ENCODE measurements at places on chromosomes 2 and 18. TPM values are rescaled to one million over a fixed set of nuclear protein-coding genes. Genes with fewer than 3 reads are reported as not detected.

DNA sequence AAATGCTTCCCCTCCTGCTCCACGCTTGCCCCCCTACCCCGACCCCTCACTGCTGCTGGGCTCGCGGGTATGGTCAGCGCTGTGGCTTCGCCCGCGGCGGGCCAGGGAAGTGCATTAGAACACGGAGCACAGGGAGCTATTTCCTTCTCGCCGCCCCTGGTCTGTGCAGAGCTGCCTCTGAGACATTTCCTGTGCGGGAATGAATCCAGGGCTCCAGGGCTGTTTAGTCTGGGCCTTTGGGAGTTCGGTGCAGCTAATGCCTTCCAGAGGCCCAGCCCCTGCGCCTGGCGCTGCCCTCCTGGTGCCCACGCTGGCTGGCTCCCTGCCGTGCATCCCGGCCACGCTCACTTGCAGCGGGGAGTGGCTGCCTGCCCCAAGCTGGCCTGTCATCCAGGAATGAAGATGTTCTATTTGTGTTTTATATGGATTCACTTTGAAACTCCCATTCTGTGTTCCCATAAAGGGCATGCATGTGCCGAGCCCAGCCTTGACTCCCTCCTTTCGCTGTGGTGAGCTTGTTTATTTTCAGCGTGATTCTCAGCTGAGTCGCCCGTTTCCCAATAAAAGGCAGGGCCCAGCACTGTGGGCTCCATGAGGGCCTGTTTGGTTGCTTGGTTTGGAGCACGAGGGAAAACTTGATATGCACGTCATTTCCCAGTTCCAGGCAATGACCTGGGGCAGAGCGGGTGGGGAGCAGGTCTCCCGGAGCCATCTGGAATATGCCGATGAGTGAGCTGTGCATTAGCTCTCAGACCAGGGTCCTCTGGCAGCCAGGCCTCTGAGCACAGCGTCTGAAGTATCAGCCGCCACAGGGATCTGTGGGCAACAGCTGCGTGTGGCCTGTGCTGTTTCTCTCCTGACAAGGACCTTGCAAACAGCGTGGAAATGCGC, 42.7 kb downstream of the SH3RF3 start:
- no peak overlapping the region for H3K4me3 ChIP-seq
- peaks cover 7% of the 10 kb centered on the region for H3K4me1 ChIP-seq
- H3K27me3 ChIP-seq = no peaks in the 10 kb centered on the region
- no peaks in the 10 kb centered on the region for H3K36me3 ChIP-seq
- peak; percentile 57 for DNase-seq
- no peak overlapping the region for H3K27ac ChIP-seq

GRCh38 chr18:56501896-56502295, 136.5 kb downstream of the TXNL1 start:
- H3K27me3 ChIP-seq = no peaks in the 10 kb centered on the region
- DNase-seq = no peak

The PFN4 gene
- 1.9 TPM for total RNA-seq

DNA sequence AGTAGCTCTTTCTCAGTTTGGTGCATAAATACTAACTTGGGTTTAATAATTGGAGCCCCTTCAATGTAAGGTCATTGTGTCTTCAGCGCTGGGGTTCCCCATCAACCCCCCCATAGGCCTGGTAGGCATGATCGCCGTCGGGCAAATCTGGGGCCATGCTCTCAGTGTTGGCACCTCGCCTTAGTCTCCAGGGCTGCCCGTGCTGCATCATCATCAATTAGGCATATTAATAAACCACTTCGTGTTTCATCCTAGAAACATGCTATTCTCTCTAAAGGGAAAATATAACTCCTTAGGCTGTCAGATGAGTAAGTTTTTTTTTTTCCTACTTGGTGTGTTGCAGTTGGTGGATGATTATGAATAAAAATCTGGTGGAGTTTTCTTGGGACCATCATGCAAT, 96.7 kb upstream of the IL1R2 start:
- H3K36me3 ChIP-seq = peaks cover 31% of the 10 kb centered on the region
- H3K4me1 ChIP-seq = no peaks in the 10 kb centered on the region
- no peak for DNase-seq
- no peaks in the 10 kb centered on the region for H3K27me3 ChIP-seq
- H3K4me3 ChIP-seq = no peak overlapping the region

The EML6 gene
- 2.8 TPM for total RNA-seq

The CDH7 gene
- total RNA-seq = 0.40 TPM
